Cardiac atrium fibroblast (primary cell): ENCODE measurements at places on chromosomes 13 and 19. TPM values are rescaled to one million over a fixed set of nuclear protein-coding genes. Genes with fewer than 3 reads are reported as not detected.

Gene UTP14C
- 10.3 and 15.7 TPM in 2 replicates for total RNA-seq

Gene ADAMTSL5
- total RNA-seq, result 3.4 and 11.8 TPM in 2 replicates

Gene ATXN8OS
- total RNA-seq, result not detected in 2 replicates

Gene CNOT3
- total RNA-seq, result 15.5 and 20.4 TPM in 2 replicates

Gene CILP2
- total RNA-seq, result 0.36 and 0.97 TPM in 2 replicates

Gene OR7C1
- not detected in 2 replicates for total RNA-seq

Gene C13orf42
- total RNA-seq, result not detected in 2 replicates

Gene ZNF625
- 6.8 and 9.7 TPM in 2 replicates for total RNA-seq

Gene RNF113B
- not detected in 2 replicates for total RNA-seq

Gene ZNF536
- not detected in 2 replicates for total RNA-seq

Gene KL
- not detected in 2 replicates for total RNA-seq

Gene SPINT2
- total RNA-seq, result 6.1 and 7.8 TPM in 2 replicates

Gene ADGRE1
- total RNA-seq, result not detected in 2 replicates

Gene CYP4F8
- not detected in 2 replicates for total RNA-seq

Gene SPACA4
- not detected in 2 replicates for total RNA-seq

Gene KCNN1
- total RNA-seq, result 0.90 TPM in 1 of 2 replicates, not detected in the other

Gene CYP2F1
- not detected in 2 replicates for total RNA-seq

Gene PROZ
- not detected in 2 replicates for total RNA-seq

Gene ZNF524
- total RNA-seq, result 5.4 and 8.1 TPM in 2 replicates

Gene PSG2
- total RNA-seq, result not detected in 2 replicates

Gene ARL11
- not detected in 2 replicates for total RNA-seq

Gene IGFL1
- not detected in 2 replicates for total RNA-seq

Gene KLK14
- total RNA-seq, result not detected in 2 replicates

Gene SLC27A5
- total RNA-seq, result 11.0 and 12.8 TPM in 2 replicates

Gene SAFB2
- total RNA-seq, result 13.2 and 19.0 TPM in 2 replicates

Gene FREM2
- not detected in 2 replicates for total RNA-seq

Gene PEX11G
- total RNA-seq, result 3.7 and 5.8 TPM in 2 replicates

Gene ZNF888
- total RNA-seq, result 1.6 and 1.9 TPM in 2 replicates

Gene CCDC122
- 2.2 and 3.2 TPM in 2 replicates for total RNA-seq

Gene MADCAM1
- not detected in 2 replicates for total RNA-seq

Gene KLK10
- total RNA-seq, result not detected in 2 replicates

Gene KLK12
- not detected in 2 replicates for total RNA-seq

Gene THSD8
- total RNA-seq, result not detected in 2 replicates

Gene PABPC3
- total RNA-seq, result under 0.01 and 0.32 TPM in 2 replicates

Gene ZNF724
- 1.8 TPM in 2 replicates for total RNA-seq

Gene ZNF414
- 2.9 and 12.6 TPM in 2 replicates for total RNA-seq
